T1000 (cell line): ENCODE measurements at places on chromosomes 12 and 14.

- DNase-seq: peak; percentile 71
Observed at GRCh38 chr12:20369305-20370013, 1.1 kb downstream of the PDE3A start.

- DNase-seq: no peak
Observed at GRCh38 chr12:84789184-84789583, 123.4 kb downstream of the SLC6A15 start.

DNA sequence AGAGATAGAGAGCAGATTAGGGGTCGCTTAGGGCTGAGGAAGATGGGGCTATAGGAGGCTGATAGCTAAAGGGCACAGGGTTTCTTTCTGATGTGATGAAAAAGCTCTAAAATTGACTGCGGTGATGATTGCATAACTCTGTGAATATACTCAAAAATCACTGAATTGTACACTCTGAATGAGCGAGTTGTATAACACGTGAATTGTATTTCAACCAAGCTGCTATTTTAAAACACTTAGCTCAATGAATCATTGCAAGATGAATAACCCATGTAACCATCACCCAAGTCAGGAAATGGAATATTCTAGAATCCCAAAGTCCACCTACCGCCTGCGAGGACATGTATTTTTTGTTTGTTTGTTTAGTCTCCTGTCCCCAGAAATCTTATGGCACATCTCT, 60.1 kb upstream of the CCND2 start:
- no peak for DNase-seq

GRCh38 chr12:112939761-112940381, 1.6 kb downstream of the OAS3 start:
- DNase-seq: no peak

- no peak for DNase-seq
Observed at GRCh38 chr14:61663312-61663979, 31.9 kb upstream of the HIF1A start.

DNA sequence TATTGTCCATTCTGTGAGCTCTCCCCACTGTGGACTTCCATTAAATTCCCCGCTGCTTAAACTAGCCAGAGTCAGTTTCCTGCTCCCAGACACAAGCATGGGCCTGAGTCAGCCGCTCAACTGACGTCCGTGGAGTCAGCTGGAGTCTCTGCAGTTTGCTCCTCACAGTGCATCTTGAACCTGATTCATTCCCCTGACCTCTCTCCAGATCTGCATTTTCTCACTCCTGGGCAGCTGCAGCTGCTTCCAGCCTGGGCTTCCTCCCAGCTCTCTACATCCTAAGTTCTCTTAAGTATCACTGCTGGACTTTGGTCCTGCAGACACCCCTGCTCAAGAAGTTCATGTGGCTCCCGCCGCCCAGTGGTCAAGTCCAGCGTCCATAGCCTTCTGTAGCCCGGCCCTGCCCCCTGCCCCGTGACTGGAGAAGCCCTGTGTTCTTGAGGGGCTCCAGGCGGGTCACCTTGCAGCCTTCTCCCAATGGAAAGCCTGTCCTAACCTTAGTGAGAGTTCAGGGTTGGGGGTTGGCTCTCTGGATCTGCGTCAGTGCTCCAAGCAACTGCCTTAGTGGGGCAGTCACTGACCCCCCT, 20.0 kb downstream of the NFKBIA start:
- no peak for DNase-seq

GRCh38 chr12:104930388-104931326, 27.4 kb downstream of the SLC41A2 start:
- no peak for DNase-seq

- DNase-seq: peak; percentile 100
Observed at GRCh38 chr12:65495233-65495632, 216.8 kb downstream of the MSRB3 start.

DNA sequence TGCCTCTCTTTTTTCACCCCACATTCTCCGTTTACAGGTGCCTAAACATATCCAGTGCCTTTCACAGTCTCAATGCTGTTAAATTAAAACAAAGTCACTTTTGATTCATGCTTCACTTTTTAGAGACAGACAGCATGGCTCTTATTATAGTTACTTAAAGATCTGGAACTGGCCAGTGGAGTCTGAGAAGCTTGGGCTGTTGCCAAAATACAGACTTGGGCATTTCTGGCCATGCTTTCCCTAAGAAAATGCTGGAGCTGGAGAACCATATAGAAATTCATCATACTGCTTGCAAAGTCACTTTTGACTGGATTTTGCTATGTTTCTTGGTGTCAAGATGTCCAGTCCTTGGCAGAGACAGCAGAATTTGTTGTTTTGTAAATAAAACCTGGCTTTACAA, 12.2 kb upstream of the GPR68 start:
- DNase-seq: no peak

DNA sequence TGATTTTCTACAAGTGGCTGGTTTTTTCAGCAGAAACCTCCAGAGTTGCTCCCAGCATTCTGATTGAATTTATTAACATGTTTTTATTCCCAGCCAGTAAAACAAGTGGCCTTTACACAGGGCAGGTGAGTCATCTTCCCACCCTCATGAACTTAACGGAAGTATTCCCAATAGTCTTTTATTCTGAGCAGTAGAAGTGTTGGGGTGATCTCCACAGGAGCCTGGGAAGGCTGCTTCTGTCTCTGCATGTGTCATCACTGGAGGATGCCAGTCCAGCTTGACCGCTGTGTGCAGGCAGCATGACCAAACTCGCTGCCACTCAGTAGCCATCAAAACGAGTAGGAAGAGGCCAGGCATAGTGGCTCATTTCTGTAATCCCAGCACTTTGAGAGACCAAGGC, 13.4 kb upstream of the DNAH10 start:
- DNase-seq: peak; percentile 42

DNA sequence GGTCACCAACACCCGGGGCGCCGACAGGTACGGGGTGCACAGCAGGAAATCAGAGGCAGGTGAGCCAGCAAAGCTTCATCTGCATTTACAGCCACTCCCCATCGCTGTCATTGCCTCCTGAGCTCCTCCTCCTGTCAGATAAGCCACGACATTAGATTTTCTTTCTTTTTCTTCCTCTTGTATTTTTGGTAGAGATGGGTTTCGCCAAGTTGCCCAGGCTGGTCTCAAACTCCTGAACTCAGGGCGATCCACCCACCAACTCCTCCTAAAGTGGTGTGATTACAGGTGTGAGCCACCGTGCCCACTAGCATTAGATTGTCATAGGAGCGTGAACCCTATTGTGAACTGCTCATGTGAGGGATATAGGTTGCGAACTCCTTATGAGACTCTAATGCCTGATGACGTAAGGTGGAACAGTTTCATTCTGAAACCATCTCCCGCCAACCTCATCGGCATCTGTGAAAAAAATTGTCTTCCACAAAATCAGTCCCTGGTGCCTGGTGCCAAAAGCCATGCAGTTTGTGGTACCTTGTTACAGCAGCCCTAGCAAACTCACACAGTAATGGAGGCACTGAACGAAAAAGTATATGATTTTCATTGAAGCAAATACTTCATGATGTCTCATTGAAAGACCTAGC, 1.5 kb downstream of the STYK1 start:
- no peak for DNase-seq

DNA sequence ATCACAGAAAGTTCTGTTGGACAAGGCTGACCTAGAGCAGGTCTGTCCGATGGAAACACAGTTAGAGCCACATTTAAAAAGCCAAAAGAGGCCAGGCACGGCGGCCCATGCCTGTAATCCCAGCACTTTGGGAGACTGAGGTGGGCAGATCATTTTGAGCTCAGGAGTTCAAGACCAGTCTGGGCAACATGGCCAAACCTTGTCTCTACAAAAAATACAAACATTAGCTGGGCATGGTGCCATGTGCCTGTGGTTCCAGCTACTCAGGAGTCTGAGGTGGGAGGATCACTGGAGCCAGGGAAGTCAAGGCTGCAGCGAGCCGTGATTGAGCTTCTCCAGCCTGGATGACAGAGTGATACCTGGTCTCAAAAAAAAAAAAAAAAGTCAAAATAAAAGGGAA, 14.9 kb downstream of the UBE3B start:
- no peak for DNase-seq

- no peak for DNase-seq
Observed at GRCh38 chr14:21244544-21244943, 24.7 kb downstream of the HNRNPC start.

DNA sequence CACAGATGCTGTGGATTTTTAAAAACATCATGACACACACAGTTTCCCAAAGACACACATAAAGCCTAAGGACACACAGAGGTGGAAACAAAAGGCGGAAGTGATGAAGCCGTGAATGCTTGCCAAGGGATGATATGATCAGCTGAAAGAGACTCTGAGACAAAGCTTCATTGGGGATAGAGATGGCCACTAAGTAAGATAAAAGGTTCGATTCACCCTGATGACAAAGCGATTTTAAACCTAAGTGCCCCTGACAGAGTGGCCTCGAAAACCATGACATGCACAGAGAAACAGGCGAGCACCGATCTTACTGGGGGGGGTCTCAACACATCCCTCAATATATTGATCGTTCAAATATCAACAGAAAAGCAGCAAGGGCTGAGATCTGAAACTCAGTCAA, 20.3 kb upstream of the EIF5 start:
- DNase-seq: no peak

DNA sequence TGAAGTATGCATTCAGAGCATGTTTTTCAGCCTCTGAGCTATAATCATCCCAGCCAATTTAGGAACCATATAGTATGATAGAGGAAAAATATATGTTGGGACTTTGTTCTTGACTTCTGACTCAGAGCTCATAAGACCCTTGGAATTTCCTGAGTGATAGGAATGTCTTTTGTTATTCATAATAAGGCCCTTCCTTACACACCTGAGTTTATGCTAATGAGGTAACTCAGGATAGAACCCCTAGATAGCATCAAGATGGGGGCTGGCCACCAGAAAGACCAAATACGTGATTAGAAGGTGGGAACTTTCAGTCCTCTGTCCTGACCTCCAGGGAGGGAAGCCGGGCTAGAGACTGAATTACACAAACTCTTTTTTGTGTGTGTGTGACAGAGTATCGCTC, 32.4 kb upstream of the PLEK2 start:
- DNase-seq: no peak

GRCh38 chr12:107501681-107502080, 183.9 kb upstream of the PWP1 start:
- DNase-seq: no peak

DNA sequence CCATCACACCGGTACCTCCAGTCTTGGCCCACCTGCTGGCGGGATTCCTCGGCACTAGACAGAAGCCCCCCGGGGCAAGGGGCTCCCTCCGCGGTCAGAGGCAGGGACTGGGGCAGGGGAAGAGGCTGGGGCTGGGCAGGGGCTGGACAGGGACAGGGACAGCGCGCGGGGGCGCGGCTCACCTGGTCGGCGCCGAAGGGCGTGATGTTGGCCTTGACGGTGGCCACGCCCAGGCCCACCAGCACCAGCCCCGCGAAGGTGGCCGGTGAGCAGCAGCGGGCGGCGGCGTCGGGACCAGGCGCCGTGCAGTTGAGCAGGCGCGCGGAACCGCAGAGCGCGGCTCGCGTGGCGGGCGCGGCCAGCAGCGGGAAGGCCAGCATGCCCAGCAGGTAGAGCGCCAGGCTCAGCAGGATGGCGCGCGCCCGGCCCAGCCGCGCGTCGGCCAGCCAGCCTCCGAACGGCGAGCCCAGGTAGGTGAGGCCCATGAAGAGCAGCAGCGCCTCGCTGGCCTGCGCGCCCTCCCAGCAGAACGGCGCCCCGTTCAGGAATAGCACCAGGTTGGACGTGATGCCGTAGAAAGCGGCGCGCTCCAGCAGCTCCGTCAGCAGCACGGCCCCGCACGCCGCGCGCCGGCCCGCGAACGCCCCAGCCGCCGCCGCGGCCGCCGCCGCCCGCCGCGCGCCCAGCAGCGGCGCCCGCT, 392 bp downstream of the SLC15A4 start:
- no peak for DNase-seq

DNA sequence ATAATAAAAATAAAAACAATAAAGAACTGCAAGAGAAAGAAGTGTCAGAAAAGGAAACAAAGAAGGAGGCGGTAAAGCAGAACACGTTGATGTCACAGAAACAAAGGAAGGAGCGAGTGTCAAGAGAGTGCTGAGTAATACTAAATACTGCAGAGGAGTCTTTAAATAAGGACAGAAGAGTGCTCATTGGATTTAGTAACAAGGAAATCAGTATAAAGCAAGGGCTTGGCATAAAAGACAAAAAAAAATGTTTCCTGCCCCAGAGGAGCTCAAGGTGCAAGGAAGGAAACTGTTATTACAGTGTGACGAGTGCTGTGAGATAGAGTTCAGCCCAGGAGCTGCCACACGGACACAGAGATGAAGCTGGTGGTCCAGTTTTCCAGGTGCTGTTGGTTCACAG, 8.4 kb upstream of the TUBA1A start:
- DNase-seq: no peak

DNA sequence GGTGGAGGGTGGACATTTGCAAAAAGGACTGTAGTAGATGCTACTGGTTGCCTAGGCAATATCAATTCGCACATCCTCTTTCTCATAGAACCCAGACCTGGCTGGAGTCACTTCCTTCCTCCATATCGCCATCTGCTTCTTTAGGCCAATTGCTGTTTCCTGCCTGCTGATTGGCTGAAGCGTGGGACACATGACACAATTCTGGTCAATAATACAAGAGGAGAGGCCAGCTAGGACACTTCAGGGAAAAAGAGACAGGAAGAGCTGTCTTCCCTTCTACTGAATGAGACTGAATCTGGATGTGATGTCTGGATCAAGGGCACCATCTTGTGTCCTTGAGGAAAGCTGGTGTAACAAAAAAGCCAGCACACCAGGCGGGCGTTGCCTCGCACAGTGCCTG, 53.8 kb downstream of the TRPV4 start:
- no peak for DNase-seq

DNA sequence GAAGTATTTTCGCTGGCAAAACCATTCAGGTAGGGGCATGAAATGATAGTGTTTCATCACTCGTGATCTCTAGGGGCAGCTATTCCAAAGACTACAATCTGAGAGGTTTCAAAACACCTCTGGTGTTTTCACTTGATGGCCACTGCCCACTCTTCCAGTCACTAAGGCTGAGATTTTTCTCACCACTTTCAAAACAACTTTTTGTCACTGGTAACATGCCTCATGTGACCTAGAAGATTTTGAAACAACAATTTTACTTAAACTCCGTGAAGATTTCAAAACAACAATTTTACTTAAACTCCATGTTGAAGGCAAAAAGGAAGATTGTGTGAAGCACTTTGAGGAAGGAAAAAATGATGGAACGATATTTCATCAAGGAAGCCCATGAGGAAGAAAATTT, 1.2 kb upstream of the IRAK3 start:
- no peak for DNase-seq

DNA sequence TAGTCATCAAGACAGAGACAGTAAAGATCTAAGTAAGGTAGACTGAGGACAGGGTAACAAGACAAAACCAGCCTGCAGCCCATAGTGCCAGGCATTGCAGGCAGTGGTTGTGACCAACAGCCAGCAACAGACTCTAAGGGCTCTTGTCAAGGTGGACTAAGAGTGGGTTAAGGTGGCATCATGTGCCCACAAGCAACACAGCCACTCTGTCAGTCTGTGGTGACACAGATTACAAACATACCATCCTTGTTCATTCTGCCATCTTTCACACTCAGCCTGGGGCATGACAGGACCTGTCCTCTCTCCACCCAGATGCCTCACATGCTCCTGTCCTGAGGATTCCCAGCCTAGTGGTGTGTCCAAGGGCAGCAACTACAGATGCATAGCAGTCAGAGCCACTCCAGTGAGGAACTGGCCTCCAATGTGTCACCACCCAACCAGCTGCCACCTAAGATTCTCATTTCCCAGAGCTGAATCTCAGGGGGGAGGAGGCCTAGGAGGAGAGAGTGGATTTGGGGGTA, 28.3 kb downstream of the VDR start:
- DNase-seq: no peak
